Stimulated activated CD4-positive, alpha-beta T cell treated with anti-CD3 and anti-CD28 coated beads, Interleukin-12 subunit alpha, Interleukin-12 subunit beta, amount 100 ng/mL, for 48 hours (primary cell): ENCODE measurements at places on chromosomes 2 and 18.

GRCh38 chr2:221501210-221501882 is 70.8 kb downstream of the EPHA4 start:
- no peak for DNase-seq

GRCh38 chr2:70767699-70768589 is at the start of gene ADD2:
ADD2 (minus strand) TSS chr2:70768200; CDS start chr2:70706408, 61,792 bp downstream.
- DNase-seq: peak; percentile 56

GRCh38 chr18:32922951-32923430 is 150.2 kb upstream of the KLHL14 start:
- no peak for DNase-seq

DNA sequence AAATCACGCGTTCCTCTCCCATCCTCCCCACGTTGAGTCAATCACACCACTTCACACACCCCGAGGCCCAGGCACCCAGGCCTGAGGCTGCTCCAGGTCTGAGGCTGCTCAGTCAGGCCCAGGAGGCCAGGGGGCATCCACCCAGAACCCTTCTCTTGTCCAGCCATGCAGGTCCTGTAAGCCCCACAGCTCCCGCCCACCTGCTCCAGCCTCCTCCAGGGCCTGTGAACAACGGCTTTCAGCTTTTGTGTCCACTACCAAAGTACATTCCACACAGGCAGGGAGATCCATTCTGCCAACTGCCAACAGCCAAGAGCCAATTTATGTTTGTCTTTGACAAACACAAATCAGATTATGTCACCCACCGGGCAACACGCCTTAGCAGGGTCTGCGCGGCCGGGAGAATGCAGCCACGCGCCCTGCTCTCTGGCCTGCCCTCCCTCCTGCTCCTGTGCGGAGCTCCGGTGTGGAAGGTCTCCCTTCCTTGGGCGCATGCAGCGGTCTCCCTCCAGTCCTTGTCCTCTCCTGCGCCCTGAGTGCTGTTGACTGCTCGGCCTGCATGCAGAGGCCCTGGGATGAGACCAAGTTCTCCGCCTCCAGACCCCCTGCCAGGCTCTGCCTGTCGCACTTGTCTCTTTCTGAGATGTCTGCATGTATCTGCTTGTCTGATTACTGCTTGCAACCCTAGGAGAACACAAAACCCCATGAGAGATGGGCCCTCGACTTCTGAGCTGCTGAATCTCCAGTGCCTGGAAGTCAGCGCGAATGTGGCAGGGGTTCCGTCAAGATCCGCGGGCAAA is 146.6 kb downstream of the ZNF516 start:
- DNase-seq: no peak

DNA sequence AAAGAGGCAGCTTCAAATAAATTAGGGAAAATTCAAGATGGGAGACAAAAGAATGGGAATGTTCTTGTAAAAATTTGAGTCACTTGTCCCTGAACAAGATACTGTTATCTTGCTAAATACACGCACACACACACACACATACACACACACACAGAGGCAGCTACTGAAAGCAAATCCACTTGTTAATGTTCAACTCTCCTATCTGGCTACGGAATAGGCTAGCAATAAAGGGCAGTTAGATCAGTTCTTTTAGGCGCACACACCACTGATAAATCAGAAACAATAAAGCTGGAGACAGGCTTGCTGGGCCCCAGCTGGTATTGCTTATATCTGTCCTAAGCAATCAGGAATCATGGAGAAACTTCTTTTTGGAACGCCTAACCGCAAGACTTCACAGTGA is 461.6 kb downstream of the BCL11A start:
- DNase-seq: no peak

DNA sequence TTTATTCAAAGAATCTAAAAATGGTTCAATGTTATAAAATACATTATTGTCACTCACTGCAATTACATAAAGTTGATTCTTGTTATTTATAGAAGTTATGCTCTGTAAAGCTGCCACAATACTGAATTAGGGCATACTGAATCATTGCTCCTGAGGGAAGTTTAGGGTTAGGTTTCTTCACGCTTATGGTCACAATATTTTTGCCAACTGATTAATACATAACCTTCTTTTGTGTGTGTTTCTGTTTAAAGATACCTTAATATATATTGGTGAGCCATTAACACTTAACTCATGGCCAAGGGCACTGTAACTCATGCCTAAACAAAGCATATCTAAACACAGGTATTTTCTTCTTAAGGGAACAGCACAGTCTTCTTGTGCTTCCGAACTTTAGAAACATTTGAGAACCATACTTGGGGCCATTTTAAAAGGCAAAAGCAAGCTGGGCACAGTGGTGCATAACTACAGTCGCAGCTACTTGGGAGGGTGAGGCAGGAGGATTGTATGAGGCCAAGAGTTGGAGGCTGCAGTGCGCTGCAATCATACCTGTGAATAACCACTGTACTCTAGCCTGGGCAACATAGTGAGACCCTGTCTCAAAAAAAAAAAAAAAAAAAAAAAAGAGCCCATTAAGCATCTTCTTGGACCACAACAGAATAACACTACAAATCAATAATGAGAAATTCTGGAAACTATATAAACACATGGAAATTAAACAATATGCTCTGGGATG is 15.6 kb downstream of the DARS1 start:
- DNase-seq: no peak

- no peak for DNase-seq
Observed at GRCh38 chr2:169464882-169465281, 14.4 kb upstream of the BBS5 start.

DNA sequence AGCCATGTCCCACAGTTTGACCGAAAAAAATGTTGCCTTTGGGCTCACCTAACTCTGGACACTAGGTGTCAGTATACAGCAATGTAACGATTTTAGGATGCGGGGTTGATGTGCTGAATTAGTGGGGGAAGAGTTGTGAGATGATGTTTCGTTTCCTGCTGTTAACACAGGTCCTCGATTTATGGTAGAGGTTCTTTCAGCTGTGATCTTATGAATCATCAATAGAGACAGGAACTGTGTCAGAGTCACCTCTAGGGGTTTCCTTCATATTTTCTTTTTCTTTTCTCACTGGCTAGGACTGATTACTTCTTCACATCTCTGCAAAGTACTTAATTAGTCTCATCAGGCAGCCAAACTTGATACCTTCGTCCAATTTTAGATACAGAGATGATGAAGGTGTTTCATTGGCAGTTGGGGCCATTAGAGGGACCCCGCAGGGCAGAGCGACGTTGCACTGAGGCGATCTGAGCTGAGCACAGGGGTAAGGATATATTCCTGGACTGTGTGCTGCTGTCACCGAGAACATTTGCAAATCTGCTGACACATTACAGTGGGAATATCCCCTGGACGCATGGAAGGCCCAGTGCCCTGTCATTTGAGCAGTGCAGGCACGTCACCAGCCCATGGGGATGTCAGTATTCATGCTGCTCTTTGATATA is 10.2 kb upstream of the MMADHC start:
- peak; percentile 6 for DNase-seq

GRCh38 chr2:216222650-216223352 is 113.7 kb downstream of the XRCC5 start:
- no peak for DNase-seq

DNA sequence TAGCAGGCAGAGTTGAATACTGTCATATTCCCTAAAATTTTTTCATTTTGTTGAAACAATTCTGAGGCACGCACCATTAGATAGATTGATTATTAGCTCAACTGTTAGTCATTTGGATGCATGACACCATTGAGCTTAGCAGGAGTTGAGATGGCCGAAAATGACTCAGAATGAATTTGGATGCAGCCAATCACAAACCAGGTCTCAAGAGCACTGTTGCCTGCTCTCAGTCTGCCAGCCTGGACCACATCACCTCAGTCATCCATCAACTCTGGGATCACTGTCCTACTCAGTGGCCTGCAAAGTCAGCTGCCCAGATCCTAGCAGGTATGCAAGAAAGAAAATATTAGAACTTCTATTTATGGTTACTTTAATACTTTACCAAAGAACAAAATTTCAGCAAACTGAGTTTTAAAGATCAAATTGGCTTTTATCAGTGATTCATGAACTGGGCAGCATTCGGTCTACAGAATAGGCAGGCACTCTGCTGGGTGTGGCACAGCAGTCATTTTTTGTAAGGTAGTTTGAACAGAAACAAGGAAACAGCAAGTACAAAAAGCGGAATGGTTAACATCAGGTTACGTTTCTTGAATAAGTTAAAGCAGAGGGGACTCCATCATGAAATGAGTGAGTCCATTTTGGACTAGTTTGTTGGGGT is 152.7 kb upstream of the ARHGAP28 start:
- DNase-seq: no peak

DNA sequence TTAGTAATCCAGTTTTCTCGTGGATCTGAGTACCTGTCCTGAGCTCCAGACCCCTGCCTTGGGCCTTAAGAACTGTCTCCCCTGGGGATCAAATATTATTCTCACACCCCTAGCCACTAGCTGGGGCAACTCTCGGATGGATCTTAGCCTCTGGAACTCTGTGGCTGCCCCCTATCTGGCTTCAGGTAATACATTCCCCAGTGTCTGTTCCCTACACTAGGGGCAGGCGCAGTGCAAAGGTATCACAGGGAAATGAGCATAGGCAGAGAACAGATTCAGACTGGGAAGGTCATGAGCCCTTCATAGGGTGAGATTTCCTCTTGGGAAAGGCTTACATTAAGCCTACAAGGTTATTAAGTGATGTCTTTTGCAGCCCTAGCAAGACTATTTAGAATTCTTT is 11.2 kb upstream of the SIX2 start:
- no peak for DNase-seq

- no peak for DNase-seq
Observed at GRCh38 chr2:120385355-120386127, 39.6 kb downstream of the INHBB start.

- DNase-seq: no peak
Observed at GRCh38 chr18:3798032-3798431, 348.1 kb downstream of the TGIF1 start.

DNA sequence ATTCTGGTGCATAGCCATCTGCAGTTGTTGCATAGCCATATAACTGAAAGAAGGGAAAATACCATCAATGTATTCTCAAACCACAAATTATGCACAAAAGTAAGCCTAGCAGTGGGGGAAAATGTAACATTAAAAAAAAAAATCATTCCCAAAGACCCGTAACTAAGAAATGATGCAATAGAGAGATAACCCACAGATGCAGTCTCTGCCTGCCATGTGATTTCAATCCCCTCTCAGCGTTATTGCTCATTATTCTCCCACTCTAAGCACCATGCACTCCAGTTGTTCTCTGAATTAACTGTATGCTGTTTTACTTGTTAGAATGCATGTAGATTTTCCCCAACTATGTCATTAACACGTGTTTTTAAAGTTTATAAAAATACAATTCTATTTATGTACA is 14.1 kb downstream of the DSC1 start:
- DNase-seq: no peak

DNA sequence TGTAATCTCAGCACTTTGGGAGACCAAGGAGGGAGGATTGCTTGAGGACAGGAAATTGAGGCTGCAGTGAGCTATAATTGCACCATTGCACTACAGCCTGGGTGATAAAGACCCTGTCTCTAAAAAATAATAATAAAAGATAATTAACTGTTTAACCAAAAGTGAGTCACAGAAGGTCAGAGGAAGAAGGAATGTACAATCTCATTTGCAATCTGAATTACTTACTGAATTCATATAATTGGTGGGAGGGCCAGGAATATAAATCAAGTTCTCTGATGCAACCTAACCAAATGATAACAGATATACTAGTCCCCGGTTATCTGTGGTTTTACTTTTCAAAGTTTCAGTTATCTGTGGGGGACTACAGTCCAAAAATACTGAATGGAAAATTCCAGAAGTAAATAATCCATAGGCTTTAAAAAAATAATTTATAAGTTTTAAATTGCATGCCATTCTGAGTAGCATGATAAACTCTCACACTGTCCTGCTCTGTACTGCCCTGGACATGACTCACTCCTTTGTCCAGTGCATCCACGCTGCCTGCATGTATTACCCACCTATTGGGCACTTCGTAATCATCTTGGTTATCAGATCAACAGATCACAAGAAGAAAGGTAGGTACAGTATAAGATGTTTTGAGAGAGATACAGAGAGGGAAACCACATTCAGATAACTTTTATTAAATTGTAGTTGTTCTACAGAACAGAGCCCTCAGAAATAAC is 12.8 kb upstream of the MATN3 start:
- no peak for DNase-seq

GRCh38 chr2:235957251-235957650 is 210.9 kb downstream of the GBX2 start:
- DNase-seq: no peak

DNA sequence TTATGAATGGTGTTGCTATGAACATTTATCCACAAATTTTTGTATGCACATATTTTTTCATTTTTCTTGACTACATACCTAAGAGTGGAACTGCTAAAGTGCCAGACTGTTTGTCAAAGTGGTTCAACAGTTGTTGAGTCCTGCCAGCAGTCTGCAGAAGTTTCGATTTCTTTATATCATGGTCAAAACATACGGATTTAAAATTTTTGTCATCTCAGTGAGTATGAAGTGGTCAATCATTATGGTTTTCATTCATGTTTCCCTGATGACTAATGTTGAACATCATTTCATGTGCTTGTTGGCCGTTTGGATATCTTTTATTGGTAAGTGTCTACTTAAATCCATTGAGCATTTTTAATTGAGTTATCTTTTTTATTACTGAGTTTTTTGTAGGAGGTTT is 39.2 kb downstream of the CCDC138 start:
- DNase-seq: no peak

DNA sequence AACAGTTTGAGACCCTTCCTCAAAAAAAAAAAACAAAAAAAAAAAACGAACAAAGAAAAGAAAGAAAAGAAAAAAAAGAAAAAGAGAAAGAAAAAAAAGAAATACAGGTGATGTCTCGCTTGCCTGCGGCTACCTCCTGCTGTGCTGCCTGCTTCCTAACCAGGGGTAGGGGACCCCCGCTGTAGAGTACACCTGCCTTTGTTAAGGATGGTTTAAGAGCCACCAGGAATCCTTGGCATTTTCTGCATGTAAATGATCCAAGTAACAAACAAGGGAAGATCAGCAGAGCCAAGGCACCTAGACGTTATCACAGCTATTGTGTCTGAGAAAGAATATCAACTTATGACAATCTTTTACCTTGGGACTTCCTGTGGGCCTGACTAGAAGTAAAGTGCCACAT is 856.8 kb upstream of the GCFC2 start:
- no peak for DNase-seq

GRCh38 chr2:159875083-159875482 is 77.1 kb upstream of the CD302 start:
- no peak for DNase-seq

- DNase-seq: no peak
Observed at GRCh38 chr2:238108423-238109183, 8.5 kb downstream of the ESPNL start.

DNA sequence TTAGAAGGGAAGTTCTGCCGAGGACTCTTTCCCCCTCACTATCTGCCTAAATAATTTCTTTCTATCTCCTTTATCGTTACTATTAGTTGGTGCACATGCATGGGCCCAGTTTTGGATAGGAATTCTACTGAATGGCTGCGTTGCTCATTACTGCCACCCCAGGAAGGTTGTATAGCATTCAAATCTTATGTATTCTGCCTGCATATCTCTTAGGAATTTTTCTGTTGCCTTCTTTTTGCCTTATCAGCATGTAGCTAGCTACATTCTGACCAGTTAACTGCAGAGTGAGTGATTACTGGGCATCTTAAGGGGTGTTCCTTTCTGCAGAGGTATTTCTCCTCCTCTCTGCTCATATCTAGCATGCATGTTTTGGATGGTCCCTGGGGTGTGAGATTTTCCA is 239.6 kb downstream of the TDRD15 start:
- no peak for DNase-seq
